ENCODE measurements at places on chromosomes 4 and X.
A peak's percentile ranks its signal among the peaks of the same experiment; 100 is the strongest.

DNA sequence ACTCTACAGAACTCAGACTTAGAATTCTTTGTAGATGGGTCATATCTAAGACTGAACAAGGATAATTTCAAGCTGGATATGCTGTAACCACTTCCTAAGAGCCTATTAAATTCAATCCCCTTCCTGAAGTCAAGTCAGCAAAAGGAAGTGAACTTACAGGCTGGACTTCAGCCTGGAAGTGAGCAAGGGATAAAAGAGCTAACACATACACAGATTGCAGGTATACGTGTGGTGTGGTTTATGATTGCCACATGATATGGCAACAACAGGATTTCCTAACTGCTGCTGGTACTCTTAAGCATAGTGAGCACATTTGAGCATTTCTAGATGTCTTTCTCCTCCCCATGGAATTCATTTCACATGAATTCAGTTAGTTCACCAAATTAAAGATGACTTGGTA lies 38.2 kb upstream of the UXT start:
- DNase-seq: no peak

GRCh38 chr4:147596377-147596776 lies 20.8 kb upstream of the TMEM184C start:
- no peak for DNase-seq

DNA sequence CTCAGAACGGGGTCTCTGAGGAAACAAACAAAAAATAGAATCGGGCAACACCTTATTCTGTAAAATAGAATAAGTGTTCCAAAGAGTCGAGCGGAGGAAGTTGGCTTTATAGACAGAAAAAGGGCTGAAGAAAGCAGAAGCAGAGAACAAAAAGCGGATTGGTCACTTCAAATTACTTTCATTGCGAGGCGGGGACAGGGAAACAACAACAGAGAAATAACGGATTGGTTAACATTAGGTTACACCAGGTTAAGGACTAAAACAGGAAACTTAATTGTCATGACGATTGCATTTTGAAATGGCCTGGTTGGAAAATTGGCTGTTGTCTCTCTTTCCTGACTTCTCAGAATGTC lies 433 bp upstream of the COQ2 start:
- no peak for DNase-seq

- DNase-seq: no peak
Measured at GRCh38 chrX:1507511-1508463, 29.2 kb downstream of the P2RY8 start.

DNA sequence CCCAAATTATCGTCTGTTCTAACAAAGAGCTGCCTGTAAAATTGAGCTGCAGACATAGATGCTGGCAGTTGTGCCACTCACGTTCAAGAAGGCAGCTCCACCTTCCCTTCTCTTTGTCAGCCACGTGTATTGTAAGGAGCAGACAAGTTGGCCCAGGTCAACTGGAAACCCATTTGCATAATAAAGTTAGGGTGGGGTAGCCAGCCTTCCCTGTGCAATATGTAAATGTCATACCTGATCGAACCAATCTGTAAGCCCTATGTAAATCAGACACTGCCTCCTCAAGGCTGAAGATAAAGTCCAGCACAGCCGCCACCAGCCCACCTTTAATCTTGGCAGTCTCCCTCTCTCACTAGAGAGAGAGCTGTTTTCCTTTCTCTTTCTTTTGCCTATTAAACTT lies 117.2 kb downstream of the TMEM144 start:
- DNase-seq: no peak

GRCh38 chrX:69130439-69130838 lies 34.8 kb downstream of the PJA1 start:
- no peak for DNase-seq

- DNase-seq: peak; percentile 2
Measured at GRCh38 chr4:138090150-138090917, 151.8 kb downstream of the SLC7A11 start.

DNA sequence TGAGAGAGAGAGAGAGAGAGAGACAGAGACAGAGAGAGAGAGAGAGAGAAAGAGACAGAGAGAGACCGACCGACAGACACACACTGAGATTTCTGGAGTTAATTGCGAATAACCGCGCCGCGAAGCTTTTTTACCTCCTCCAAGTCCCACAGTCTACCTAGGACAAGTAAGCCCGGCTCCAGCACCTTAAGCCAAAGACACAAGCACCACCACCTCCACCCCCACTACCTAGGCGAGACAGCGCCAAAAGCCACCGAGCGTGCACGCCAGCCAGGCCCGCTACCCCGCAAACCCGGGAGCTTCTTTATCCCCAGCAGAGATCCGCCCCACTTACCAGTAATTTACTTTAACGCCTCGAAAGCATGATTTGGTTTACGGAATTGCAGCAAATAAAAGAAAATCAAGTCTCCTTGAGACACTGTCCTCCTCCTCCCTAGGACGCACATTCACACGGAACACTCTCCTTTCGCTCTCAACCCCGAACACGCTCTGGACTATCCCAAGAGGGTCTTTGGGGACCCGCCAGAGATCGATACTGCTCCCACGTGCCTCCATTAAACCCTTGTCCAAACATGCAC lies 649.6 kb upstream of the DIPK2B start:
- DNase-seq: no peak

GRCh38 chr4:56183344-56183959 lies 203.8 kb downstream of the AASDH start:
- DNase-seq: no peak

DNA sequence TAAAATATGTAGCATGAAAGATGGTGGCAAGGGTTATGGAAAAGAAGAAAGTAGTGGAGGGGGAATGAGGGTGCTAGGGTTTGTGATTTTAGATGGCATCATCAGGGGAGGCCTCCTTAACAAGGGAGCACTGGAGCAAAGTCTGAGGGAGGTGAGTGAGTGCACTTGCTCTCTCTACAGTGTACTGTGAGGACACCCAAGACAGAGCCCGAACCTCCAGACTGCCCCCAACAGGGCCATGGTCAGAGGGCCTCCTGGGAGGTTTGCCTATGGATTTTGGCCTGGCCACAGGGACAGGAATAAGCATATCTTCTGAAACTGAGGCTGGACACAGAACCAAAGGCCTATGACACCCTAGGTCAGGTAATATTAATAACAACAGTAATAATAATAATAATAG lies 21.4 kb upstream of the PJA1 start:
- no peak for DNase-seq

- DNase-seq: no peak
Measured at GRCh38 chrX:131405497-131405896, 116.4 kb upstream of the IGSF1 start.

GRCh38 chr4:25013756-25014661 lies 16.7 kb downstream of the LGI2 start:
- no peak for DNase-seq

GRCh38 chrX:138014577-138014976 lies 448.6 kb downstream of the ZIC3 start:
- DNase-seq: no peak

GRCh38 chr4:26429910-26430309 lies 60.4 kb downstream of the CCKAR start:
- DNase-seq: no peak

- no peak for DNase-seq
Measured at GRCh38 chr4:168565130-168565529, 68.3 kb downstream of the PALLD start.

- DNase-seq: no peak
Measured at GRCh38 chr4:109998867-109999584, 86.3 kb downstream of the EGF start.

- no peak for DNase-seq
Measured at GRCh38 chr4:185716577-185717376, 95.2 kb downstream of the SORBS2 start.

Data from stimulated activated CD4-positive, alpha-beta T cell treated with anti-CD3 and anti-CD28 coated beads, TNF-alpha, amount 100 ng/mL, for 1 hour (primary cell).